ENCODE measurements at places on chromosomes 4 and X. TPM values are rescaled to one million over a fixed set of nuclear protein-coding genes. Genes with fewer than 3 reads are reported as not detected.

The RS1 gene
- total RNA-seq = not detected

The SPANXN5 gene
- total RNA-seq = not detected

The STPG2 gene
- total RNA-seq = not detected

The C4orf33 gene
- 10.6 TPM for total RNA-seq

The PFKFB1 gene
- not detected for total RNA-seq

The ANXA10 gene
- total RNA-seq = not detected

DNA sequence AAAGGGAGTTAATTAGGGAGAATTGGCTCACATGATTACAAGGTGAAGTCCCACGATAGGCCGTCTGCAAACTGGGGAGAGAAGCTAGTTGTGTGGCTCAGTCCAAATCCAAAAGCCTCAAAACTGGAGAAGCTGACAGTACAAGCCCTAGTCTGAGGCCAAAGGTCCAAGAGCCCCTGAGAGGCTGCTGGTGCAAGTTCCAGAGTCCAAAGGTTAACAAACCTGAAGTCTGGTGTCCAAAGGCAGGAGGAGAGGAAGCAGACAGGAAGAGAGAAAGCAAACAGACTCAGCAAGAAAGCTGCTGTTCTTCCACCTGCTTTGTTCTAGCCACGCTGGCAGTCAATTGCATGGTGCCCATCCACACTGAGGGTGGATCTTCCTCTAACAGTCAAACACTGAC, 29.0 kb upstream of the SPACA5B start:
- no peak for DNase-seq
- no peak overlapping the region for H3K4me3 ChIP-seq
- H3K27me3 ChIP-seq = no peaks in the 10 kb centered on the region
- no peaks in the 10 kb centered on the region for H3K4me1 ChIP-seq

DNA sequence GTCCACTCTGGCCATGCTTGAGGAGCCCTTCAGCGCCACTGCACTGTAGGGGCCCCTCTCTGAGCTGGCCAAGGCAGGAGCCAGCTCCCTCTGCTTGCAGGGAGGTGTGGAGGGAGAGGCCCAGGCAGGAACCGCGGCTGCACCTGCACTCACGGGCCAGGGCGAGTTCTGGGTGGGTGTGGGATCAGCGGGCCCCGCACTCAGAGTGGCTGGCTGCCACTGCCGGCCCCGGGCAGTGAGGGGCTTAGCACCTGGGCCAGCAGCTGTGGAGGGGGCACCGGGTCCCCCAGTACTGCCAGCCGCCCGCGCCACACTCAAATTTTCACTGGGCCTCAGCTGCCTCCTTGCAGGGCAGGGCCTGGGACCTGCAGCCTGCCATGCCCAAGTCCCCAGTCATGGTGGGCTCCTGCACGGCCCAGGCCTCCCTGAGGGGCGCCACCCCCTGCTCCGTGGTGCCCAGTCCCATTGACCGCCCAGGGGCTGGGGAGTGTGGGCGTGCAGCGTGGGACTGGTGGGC, 347.2 kb upstream of the SPOCK3 start:
- H3K27me3 ChIP-seq = no peaks in the 10 kb centered on the region
- no peaks in the 10 kb centered on the region for H3K4me1 ChIP-seq
- DNase-seq = no peak
- H3K36me3 ChIP-seq = no peaks in the 10 kb centered on the region
- no peak overlapping the region for H3K27ac ChIP-seq
- no peak overlapping the region for H3K4me3 ChIP-seq

DNA sequence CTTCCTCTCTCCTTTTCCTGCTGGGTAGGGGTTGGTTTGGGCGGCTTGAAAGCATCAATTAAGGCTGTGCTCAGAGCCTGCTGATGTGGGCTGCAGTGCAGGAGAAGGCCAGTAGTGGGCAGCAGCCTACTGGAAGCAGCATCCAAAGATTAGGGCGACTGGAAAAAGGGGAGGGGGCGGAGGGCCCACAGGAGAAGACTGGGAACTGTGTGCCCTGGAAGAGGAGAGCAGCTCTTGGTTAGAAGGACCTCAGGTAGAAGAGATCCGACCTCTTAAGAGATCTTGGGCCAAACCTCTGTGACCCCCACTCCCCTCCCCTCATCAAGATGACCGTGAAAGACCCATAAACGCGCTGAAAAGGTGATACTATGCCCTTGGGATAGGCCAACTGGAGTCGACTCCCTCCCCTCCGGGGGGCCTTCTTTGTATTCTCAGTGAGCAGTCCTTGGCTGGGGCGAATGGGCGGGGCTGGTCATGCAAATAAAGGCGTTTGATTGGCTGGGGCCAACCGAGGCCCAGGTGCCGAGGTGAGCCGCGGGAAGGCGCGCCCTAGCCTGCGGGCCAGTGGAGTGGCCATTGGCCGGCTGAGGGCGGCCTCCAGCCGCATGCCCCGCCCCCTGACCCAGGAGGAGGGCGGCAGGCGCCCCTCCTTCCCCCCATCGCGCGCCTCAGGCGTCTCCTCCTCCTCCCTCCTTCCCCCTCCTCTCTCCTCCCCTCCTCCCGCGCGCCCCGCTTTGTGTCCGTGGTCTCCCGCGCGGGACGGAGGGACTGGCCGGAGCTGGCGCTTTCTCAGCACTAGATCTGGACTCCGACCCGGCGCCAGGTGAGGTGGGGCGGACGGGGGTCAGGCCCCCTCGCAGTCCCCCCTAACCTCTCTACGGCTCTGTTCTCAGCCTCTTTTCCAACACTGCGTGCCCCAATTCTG, 10.1 kb downstream of the DLG3 start:
- no peaks in the 10 kb centered on the region for H3K4me1 ChIP-seq
- H3K4me3 ChIP-seq = peak overlapping the region; percentile 57
- no peak overlapping the region for H3K27ac ChIP-seq

DNA sequence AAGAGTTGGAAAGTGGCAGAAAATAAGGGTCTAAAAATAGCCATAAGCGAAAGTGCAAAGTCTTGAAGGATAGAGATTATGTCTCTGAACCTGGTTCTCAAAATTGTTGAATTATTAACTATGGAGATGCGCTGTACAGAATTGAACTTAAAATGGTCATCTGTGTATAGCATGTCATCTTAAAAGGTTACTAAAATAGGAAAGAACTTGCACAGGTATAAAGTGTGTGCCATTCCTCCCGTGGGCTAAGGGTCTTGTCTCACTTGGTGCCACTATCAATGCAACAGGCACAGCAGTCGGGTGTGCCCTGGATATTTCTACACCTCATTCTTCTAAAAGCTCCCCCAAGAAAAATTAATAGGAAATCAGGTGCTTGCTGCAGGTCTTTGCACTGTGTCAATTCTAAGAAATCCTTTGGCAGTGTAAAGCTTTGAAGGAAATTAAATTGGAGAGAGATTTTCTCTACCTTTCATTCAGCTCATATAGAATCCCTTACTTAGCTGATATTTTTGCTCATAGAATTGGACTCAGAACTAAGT, 2.4 kb downstream of the SORBS2 start:
- H3K27me3 ChIP-seq = no peaks in the 10 kb centered on the region
- no peak overlapping the region for H3K27ac ChIP-seq
- H3K4me3 ChIP-seq = no peak overlapping the region
- peaks cover 11% of the 10 kb centered on the region for H3K4me1 ChIP-seq
- no peaks in the 10 kb centered on the region for H3K36me3 ChIP-seq
- no peak for DNase-seq

GRCh38 chr4:118193421-118193820, 159.1 kb downstream of the NDST3 start:
- H3K4me3 ChIP-seq = no peak overlapping the region
- H3K36me3 ChIP-seq = no peaks in the 10 kb centered on the region
- no peak for DNase-seq
- no peak overlapping the region for H3K27ac ChIP-seq
- no peaks in the 10 kb centered on the region for H3K4me1 ChIP-seq

GRCh38 chr4:139279760-139280620, at the start of gene MGARP:
MGARP (minus strand) TSS chr4:139280225; CDS start chr4:139280158, 67 bp downstream.
- DNase-seq = peak; percentile 27
- no peaks in the 10 kb centered on the region for H3K36me3 ChIP-seq
- H3K27me3 ChIP-seq = no peaks in the 10 kb centered on the region
- peaks cover 20% of the 10 kb centered on the region for H3K4me1 ChIP-seq
- H3K27ac ChIP-seq = no peak within 1 kb of the TSS
- peak within 1 kb of the TSS; percentile 66 for H3K4me3 ChIP-seq

GRCh38 chr4:38467296-38467695, 196.7 kb upstream of the KLF3 start:
- H3K36me3 ChIP-seq = no peaks in the 10 kb centered on the region
- no peak overlapping the region for H3K4me3 ChIP-seq
- no peak for DNase-seq
